ENCODE measurements at places on chromosomes 11 and 22.

DNA sequence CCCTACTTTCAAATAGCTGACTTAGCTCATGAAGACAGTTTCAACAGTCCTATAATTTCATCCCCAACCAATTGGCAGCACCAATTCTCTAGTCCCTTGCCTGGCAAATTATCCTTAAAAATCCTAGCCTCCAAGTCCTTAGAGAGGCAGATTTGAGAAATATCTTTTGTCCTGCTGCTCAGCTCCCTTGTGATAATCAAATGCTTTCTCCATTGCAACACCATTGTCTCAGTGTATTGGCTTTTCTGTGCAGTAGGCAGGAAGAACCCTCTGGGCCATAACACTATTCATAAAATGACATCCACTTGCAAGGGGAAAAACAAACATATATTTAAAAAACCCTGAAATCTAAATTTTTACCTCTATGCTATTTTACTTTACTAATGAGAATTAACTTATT, 89.6 kb downstream of the AASDHPPT start:
- DNase-seq: no peak

DNA sequence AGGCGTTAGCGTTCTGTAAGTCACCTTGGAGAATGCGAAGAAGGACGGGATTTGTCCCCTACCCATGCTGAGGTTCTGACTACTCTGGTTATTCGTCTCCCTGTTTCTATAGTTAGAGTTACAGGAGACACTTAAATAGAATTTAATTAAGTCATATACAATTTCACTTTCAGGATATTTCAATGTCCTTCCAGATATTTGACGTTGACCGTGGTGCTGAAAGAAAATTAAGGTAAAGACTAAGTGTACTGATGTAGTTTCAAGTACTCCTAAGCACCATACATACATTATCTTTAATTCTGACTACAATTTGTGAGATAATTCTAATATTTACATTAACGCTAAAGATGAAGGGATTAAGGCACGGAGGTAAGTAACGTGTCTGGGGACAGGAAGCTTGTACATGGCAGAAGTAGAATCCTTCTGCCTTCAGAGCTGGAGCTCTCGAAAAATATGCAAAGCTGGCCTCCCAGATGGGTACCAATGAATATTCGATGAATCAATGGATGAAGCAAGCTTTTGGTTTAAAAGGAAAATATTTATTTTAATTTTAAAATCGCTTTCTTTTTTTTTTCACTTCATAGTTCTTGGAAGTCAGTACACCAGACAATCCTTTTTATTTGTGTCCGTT, 539 bp upstream of the SLC36A4 start:
- no peak for DNase-seq

DNA sequence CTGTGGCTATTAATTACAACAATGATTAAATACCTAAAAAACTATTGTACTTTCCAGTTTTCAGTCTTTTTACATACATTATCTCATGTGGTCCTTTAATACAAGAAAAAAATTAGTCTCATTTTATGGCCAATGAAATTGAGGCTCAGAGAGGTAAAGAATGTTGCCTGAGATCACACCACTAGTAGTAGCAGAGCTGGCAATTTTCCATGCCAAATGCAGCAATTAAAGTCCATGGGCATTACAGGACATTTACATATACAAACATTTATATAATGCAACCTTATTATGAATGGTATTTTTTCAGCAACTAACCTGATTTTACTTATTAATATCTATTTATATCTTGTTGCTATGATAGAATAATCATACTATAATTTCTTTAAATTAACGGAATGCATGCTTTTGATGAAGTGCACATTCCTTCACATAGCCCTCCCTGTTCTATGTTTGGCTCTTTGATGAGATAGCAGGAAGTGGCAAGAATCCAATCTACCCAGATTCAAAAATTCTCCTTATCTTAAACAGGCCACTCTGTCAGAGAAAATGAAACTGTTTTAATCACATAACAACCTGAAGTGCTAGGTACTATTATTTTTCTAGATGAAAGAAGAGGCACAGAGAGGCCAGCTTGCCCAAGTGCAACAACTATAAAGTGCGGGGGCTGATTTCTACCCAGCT, 120.9 kb upstream of the LDLRAD3 start:
- DNase-seq: no peak

DNA sequence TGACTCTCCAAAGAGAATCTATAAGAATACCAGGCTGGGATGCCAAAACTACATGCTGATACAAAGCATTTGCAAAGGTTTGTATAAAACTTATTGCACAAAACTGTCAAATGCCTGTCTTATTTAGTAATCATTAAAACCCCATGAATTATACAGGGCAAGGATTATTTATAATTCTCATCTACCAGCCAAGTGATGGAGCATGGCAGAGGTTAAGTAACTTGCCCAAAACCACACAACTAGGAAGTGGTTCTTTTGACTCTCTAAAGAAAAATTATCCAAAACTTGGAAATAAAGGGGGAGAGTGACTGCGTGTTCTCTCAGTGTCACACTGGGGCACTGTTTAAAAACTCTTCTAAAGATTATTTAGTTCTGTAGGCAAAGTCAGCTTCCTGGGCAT, 17.4 kb upstream of the CLMP start:
- no peak for DNase-seq

DNA sequence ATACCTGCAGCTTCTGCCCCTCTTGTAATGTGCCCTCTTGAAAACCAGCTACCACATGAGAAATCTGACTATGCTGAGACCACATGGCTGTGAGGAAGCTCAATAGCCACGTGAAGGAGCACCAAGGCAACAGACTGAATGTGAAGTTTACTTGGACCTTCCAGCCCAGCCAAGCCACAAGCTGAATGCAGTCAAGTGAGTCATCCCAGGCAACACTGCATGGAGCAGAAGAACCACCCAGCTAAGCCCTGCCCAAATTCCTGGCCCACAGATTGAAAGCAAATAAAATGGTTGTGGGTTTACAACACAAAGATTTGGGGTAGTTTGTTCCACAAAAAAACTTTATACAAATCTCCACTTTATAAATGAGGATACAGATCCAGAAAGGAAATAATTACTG, 114.5 kb downstream of the TIMP3 start:
- DNase-seq: no peak

DNA sequence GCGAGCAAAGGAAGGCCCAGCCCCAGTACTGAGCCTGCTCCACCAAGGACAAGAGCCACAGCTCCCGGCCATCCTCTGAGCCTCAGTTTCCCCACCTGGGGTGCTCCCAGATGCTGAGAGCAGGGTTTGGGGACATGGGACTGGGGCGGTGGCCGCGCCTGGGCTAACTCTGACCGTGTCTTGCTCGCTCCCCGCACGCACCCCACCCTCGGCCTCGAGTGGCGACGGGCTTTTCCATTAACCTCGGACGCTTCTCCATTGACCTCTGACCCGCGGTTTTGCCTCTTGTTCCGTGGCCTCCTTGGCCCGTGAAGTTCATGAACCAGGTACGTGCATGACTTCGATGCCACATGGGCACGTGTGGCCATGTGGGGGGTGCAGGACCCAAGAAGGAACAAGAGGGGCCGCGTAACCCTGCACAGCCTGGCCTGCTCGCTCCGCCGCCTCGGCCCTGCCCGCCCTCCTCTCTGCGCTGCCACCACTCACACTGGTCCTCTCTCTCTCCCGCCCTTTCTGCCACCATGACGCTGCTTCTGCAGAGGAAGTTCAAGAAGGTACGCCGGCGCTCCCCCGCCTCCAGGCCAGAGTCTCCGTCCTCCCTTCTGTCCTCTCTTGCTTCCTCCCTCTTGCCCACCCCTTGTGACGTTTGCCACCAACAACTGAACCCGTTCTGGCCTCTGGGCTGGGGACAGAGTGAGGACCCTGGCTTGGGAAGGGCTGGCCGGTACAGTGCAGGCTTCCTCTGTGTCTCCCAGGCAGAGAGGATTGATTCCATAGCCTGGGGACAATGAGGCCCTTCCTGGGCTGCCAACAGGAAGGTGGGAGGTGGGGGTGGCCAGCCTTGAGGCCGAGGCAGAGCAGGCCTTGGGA, 6.9 kb downstream of the TNNT3 start:
- DNase-seq: no peak

GRCh38 chr11:7204778-7205177, 46.9 kb upstream of the SYT9 start:
- no peak for DNase-seq

GRCh38 chr22:25363474-25363873, 144.0 kb downstream of the CRYBB2 start:
- no peak for DNase-seq

DNA sequence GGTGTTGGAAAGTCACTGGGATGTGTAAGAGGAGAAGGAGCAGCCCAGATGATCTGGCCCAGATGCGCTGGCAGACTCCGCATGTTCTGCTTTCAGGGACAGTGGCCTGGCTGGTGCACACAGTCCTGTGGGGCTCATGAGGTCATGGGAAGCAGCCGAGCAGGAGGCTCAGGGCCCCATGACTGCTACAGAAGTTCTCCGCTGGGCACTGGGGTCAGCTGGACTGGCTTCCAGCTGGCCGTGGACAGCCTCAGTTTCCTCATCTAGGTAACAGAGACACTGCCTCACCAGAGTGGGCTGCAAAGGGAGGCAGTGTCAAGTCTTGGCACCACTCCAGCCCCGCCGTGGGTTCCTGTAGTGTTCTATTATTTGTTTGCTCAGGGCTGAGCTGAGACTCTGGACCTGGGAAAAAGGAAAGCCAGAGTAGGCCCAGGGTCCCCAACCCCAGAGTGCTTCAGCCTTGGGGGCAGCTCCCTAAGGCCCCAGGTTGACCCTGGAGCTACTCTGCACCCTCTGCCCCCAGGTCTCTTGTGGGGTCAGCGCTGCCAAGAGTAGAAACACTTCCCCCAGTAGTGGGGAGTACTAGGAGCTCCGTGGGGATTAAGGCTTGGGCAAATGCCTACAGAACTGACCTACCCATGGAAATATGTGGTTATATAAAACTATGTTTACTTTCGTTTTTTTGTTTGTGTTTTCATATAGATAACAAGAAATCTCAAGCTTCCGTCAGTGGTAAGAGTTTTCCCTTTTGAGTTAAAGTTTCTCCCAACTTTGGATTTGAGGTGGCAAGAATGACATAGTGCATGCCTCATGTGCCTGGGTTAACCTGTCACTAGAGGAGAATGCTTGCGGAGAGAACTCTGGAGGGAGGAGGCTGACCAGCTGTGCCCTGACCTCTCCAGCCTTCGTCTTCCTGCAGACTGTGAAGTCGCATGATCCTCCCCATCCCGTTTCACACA, 45.3 kb downstream of the MED15 start:
- no peak for DNase-seq

DNA sequence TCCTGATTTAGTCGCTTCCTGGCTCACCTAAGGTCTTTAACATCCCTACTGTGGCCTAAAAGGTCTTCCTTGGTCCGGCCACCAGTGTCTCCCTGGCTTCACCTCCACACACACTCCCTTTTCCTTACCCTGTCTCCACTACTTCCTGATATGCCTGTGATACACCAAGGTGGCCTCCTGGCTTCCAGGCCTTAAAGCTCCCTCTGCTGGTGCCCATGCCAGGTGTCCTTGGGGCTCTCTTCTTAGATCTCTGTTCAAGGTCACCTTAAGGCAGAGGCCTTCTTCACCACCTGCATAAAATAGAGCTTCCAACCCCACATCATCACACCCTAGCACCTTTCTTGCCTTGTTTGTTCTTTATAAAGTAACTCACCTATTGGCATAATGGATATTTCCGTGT, 787.7 kb downstream of the NTM start:
- no peak for DNase-seq

GRCh38 chr11:128208329-128209137, 378.8 kb downstream of the ETS1 start:
- DNase-seq: no peak

DNA sequence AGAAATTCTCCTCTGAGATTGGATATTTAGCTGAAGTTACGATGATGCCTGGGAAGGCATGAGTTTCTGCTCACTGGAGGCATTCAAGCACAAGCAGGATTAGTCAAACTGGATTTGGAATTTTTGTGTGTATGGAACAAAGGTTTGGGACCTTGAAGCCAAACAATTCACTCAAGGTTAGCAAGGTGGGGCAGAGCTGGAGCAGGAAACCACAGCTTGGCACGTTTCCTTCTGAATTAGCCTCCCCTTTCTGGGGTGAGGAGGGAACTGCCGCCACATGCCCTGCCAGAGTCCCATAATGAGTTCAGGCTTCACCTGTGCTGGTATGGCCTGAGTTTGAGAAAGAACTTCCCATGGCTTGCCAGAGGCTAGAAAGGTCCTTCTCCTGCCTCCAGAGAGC, 50.9 kb upstream of the RRAS2 start:
- DNase-seq: no peak

DNA sequence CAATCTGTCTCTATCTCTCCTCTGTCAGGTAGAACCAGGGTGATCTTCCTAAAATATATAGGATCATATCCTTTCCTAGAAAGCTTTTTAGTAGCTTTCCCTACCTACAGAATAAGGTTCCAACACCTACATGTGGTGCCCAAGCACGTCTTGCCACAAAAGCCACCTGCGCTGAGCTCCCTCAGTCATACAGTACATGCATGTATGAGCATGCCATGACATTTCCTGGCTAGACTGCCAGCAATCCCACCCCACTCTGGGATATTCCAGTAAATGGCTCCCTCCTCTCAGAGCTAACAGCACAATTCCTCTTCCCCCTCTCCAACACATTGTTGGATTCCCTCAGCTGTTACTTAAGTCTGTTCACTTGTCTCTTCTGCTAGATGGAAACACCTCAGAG, 398.0 kb downstream of the TENM4 start:
- DNase-seq: no peak

DNA sequence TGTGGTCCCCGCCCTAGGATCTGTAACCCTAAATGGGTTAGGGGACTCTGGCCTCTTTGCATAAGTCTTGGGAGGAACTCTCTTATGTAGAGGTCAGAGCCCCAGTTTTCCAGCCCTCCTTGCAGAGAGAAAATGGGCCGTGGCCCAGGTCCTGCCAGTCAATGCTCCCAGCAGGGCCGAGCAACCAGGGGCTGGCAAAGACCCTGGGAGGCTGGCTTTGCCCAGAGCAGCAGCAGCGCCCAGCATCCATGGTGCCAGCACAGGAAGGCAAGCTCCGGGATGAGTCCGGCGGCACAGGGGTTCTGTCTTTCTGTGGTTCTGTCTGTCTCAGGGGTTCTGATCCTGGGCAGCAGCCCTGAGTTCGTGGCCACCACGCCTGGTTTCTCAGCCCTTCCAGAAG, 684.8 kb downstream of the BRD1 start:
- DNase-seq: no peak

DNA sequence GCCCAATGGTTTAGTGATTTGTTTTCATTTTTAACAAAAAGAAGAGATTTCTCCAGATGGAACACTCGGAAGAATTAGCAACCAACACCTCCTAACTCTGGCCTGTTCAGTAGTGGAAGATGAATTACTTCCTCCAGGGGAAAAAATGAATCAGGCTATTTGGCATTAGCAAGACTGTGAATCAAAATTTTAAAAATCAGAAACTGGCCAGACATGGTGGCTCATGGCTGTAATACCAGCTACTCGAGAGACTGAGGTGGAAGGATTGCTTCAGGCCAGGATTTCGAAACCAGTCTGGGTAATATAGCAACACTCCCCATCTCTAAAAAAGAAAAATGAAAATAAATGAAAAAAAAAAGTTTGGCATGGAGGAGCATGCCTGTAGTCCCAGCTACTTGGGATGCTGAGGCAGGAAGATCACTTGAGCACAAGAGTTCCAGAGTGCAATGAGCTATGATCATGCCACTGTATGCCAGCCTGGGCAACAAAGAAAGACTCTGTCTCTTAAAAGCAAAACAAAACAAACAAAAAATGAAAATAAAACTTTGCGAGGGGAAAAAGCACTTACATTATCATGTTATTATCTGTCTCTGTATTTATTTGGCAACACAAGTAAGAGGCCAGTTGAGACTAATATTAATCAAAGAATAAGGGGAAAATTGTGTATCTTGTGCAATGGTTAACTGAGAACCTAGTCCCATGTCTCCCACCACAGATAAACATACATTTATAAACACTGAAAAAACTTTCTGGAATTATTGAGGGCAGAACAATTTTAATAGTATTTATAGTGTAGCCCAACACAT, 796.3 kb upstream of the ANO3 start:
- DNase-seq: no peak

GRCh38 chr22:49460592-49461281, 366.9 kb downstream of the BRD1 start:
- no peak for DNase-seq
